ENCODE measurements at places on chromosomes 4 and X.

GRCh38 chr4:68326141-68326540 lies 23.7 kb downstream of the YTHDC1 start:
- DNase-seq = no peak

DNA sequence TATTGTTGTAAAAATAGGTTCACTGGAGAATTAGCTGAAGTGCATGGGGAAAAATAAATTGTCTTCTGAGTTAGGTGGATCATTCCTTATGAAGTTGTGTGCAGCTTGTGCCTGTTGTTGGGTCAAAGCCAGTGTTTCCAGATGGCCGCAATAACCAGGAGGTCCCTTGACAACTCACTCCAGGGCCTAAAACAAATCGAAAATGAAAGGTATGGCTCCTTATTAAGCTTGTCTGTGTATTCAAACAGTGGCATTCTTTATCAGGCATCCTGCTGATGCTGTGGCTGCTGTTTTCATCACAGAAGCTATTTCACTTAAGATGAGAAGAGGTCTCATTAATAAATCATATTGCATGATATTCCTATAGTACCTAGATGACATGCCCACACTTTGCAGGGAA lies 80.2 kb downstream of the GRIA2 start:
- no peak for DNase-seq

DNA sequence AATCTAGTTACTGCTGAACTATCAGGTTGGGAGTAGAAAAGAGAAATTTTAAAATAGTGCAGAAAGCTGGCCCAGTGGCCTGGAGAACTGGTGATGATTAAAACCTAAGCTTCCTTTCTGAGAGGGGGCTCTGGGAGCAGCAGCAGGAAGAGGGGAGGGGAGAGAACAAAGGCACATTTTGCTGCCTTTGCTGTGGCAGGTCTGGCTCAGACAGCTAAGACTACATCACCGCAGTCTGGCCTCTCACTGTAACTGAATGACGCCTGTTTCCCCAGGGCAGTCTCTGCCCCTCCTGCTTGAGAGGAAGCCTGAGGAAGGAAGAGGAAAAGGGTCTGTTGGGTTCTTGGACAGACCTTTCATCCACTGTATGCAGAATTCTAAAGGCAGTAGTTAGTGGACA lies 148.5 kb downstream of the FRAS1 start:
- DNase-seq = no peak

- no peak for DNase-seq
Observed at GRCh38 chrX:7746856-7747255, 96.1 kb upstream of the VCX start.

GRCh38 chrX:96372313-96373046 lies 312.2 kb upstream of the DIAPH2 start:
- no peak for DNase-seq

DNA sequence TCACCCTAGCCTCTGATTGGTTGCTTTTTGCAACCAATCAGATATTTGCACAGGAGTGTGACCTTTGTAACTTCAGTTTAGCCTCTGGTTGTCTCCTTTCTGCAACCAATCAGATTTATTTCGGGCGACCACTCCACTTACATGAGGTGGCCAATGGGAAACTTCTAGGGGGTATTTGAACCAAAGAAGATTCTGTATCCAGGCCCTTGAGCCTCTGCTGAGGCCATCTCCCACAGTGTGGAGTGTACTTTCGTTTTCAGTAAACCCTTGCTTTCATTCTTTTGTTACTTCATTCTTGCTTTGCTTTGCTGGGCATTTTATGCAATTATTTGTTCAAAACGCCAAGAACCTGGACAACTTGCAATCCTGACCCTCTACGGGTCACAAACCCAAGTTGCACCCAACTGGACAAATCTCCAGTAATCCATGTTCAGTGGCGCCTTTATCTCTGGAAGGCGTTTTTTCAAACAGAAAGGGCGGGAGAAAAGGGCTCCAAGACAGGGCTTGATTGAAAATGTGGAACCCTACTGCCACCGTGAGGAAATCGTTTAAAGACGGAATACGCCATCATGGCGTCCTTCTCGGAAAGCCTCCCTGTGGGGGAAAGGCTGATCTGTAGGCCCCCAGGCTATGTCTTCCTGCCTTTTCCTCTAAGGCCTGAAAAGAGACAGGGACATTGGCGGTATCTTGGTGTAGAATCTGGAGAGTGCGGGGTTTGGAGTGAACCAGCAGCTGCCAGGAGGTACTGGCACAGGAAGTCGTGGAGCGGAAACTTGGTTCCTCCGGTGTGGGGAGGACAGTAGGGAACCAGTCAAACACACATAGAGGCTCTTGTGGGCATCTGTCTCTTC lies 184.6 kb downstream of the OR13H1 start:
- peak; percentile 82 for DNase-seq

All from activated T-cell treated with anti-CD3 and anti-CD28 coated beads, Interleukin-2, amount 50 U/mL, for 48 hours (primary cell).